T-helper 2 cell (primary cell): ENCODE measurements at places on chromosomes 12 and 14.

- no peak for DNase-seq
These were observed 159.9 kb downstream of the PDE3A start for GRCh38 chr12:20528208-20528607.

DNA sequence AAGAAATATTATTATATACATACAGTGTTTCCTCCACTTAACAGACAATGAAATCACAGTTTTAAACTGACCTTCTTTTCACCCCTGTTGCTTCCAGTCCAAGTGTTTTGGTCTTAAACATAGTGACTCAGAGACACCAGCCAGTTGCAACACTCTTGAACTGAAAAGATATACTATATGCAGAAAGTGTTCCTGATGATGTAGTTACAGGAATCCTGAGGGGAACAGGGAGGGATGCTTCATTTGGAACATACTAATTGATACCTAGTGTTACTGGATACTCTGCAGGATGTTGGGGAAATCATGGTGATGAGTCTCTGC, 420.8 kb downstream of the CCDC91 start:
- no peak for DNase-seq

DNA sequence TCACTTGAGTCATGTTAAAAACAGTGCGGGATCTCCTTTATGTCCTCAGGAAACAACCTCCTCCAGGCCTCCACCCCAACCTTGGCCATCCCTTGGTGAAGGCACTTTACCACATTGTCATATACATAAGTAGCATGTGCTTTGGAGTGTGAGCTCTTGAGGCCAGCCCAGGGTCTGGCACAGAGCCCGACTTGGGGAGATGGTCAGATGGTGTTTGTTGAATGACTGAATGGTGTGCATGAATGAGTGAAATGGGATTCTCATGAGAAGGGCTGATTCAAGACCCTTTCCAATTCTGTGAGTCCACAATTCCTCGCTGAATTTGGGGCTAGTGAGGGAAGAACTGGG, 52.9 kb upstream of the DLK1 start:
- no peak for DNase-seq

- DNase-seq: no peak
These were observed 17.1 kb upstream of the EMP1 start for GRCh38 chr12:13179211-13180074.

DNA sequence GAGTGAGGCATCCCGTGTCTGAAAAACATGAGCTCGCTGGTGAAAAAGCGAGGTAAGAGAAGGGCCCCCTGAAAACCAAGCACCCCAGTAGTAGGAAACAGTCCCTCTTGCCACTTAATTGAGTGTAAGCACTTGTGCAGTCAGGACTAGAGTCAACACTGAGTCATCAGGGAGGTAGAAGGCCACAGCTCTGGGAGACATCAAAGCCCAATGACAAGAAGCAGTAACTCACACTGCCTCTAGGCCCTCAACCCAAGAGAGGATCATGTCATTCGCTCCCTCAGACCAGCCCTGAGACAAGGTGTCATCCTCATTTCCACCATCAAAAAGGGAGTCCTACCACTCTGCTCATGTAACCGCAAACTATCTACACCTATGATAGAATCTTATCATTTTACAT, 17.8 kb downstream of the POMT2 start:
- DNase-seq: no peak

- DNase-seq: no peak
These were observed 372.3 kb upstream of the KITLG start for GRCh38 chr12:88952562-88952942.
